CD4-positive, alpha-beta T cell treated with Interleukin-6 for 4 hours (primary cell): ENCODE measurements at places on chromosomes 7 and 10.

GRCh38 chr7:1725766-1726630, 55.9 kb downstream of the ELFN1 start:
- DNase-seq: no peak

- DNase-seq: no peak
Measured at GRCh38 chr7:34080513-34080912, 175.2 kb downstream of the BMPER start.

DNA sequence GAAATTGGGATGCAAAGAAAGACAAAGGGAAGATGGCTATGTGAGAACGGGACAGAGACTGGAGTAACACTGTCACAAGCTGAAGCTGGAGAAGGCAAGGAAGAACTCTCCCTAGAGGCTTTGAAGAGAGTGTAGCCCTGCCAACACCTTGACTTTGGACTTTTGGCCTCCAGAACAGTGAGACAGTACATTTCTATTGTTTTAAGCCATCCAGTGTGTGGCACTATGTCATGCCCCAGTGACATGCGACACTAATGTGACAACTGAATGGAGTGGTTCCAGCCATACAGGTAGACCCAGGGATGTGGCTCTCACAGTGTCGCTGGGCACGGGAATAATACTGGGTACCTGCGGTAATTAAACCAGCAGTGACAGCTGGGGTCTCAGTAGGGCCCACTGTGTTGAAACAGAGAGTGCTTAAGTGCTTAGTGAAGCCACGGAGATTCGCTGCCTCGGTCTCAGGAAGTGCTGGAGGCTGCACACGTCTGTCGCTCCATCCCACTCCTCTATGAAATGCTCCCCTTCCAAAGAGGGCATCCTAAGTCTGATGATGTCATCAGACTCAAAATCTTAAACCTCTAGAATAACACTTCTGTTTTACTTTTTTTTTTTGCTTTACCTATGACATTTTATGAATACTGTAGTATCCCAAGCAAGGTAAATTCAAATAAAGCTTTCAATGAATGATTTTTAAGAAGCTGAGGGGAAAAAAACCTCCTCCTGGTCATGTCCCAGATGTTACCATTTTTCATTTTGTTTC, 154.6 kb upstream of the RHEB start:
- no peak for DNase-seq

DNA sequence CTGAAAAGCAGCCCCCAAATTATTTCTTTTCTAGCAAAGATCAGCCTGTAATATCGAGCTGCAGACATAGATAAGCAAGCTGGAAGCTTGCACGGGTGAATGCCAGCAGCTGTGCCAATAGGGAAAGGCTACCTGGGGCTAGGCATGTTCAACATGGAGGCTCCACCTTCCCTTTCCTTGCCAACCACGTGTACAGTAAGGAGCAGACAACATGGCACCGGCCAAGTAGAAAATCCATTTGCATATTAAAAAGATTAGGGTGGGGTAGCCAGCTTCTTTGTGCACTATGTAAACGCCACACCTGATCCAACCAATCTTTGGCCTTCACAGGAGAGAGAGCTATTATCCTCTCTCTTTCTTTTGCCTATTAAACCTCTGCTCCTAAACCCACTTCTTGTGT, 56.7 kb upstream of the SEPHS1 start:
- DNase-seq: no peak

DNA sequence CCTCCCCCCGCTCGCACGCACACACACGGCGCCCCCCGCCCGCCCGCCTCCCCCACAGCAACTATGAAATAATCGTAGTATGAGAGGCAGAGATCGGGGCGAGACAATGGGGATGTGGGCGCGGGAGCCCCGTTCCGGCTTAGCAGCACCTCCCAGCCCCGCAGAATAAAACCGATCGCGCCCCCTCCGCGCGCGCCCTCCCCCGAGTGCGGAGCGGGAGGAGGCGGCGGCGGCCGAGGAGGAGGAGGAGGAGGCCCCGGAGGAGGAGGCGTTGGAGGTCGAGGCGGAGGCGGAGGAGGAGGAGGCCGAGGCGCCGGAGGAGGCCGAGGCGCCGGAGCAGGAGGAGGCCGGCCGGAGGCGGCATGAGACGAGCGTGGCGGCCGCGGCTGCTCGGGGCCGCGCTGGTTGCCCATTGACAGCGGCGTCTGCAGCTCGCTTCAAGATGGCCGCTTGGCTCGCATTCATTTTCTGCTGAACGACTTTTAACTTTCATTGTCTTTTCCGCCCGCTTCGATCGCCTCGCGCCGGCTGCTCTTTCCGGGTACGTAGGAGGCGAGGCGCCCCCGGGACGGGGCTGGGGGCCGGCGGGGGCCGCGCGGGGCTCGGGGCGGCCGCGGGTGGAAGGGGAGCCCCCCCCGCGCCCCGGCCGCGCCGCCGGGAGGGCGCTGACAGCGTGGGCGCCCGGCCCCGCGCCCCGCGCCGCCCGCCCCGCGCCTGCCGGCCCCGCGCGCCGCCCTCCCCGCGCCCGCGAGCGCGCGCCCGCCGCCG, 441 bp downstream of the BMI1 start:
- peak; percentile 74 for DNase-seq

DNA sequence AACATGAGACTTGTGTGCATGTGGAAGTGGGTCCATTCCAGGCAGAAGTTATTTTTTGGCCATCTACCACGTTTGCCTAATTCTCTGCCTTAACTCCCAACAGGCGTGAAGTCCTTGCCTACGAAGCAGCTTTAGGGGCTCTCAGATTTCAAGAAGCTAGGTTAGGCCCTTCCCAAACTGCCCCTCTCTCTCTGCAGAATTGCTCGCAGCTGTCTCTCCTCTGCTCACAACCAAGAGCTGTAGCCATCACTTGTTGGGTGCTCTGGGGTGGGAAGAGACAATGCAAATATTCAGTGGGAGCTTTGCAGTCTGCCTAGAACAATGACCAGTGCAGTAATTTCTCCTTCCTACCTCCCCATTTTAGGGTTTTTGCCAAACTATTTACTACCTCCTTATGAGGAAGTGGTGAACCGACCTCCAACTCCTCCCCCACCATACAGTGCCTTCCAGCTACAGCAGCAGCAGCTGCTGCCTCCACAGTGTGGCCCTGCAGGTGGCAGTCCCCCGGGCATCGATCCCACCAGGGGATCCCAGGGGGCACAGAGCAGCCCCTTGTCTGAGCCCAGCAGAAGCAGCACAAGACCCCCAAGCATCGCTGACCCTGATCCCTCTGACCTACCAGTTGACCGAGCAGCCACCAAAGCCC, 24.9 kb downstream of the CYP17A1 start:
- DNase-seq: no peak

GRCh38 chr7:1775389-1775788, 105.3 kb downstream of the ELFN1 start:
- DNase-seq: no peak

GRCh38 chr7:28152594-28152993, 28.0 kb downstream of the JAZF1 start:
- DNase-seq: no peak

GRCh38 chr7:31371621-31372020, 31.1 kb upstream of the NEUROD6 start:
- no peak for DNase-seq

DNA sequence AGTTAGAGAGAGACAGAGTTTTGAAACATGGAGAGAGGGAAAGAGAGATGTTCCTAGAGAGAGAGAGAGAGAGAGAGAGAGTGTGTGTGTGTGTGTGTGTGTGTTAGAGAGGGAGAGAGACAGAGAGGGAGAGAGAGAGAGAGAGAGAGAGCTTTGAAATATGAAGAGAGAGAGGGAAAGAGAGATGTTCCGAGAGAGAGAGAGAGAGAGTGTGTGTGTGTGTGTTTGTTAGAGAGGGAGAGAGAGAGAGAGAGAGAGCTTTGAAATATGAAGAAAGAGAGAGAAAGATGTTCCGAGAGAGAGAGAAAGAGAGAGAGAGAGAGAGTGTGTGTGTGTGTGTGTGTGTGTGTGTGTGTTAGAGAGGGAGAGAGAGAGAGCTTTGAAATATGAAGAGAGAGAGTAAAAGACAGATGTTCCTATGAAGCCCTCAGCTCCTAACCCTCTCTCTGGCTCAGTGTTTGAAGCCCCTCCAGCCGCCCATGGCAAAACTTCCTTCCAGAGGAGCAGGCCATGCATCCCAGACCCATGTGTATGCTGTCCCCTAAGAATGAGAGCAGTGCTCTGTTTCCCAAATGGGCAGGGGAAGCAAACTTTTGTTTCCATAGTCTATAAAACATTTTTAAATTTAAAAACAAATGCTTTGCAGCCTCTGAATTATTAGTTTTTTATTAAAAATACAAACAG, 130.9 kb downstream of the KCNMA1 start:
- no peak for DNase-seq

DNA sequence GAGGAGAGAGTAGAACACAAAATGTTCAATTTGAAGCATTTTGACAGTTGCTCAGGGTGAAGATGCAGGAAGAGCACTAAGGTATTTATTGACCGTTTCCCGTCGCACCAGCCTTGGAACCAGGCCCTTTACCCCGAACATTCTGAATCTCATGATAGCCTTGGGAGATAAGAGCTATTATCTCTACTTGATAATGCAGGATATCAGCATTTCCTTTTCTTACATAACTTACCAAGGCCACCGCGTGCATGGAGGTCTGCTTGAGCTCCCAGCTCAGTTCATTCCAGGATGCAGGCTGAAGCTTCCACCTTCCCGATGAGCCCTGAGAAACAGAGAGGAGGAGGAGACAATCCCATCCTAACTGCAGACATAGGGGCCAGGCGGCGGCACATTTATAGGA, 324.2 kb upstream of the COBL start:
- DNase-seq: no peak

- peak; percentile 84 for DNase-seq
Measured at GRCh38 chr10:68826764-68827591, at the start of gene STOX1. Gene STOX1 (plus strand): TSS chr10:68827531. CDS start chr10:68827624, 93 bp downstream.

DNA sequence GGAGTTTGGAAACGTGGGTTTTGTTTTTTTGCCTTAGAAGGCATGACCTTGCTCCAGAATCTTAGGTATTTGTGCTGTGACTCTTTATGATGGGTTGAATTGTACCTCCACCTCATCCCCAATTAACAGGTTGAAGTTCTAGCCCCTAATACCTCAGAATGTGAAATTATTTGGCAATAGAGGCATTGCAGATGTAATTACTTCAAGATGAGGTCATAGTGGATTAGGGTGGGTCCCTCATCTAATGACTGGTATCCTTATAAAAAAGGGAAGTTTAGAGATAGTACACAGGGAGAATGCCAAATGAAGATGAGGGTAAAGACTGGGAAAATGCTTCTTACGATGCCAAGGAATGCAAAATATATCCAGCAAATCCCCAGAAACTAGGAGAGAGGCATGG, 3.0 kb upstream of the FAM200A start:
- no peak for DNase-seq

GRCh38 chr10:2858452-2858851, 208.9 kb upstream of the PFKP start:
- no peak for DNase-seq

GRCh38 chr7:47570649-47571050, 11.3 kb downstream of the TNS3 start:
- DNase-seq: no peak

GRCh38 chr10:58608826-58609531, 96.3 kb downstream of the BICC1 start:
- no peak for DNase-seq

DNA sequence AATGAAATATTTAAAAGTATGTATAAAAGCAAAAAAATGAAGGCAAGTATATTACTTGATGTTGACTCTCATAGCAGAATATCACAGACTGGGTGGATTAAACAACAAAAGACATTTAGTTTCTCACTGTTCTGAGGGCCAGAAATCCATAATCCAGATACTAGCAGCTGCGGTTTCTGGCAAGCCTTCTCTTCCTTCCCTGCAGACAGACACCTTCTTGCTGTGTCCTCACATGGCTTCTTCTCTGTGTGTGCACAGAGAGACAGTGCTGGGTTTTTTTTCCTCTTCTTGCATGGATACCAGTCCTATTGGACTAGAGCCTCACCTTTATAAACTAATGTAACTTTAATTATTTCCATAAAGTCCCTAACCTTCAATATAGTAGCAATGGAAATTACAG, 127.9 kb upstream of the AKR1E2 start:
- no peak for DNase-seq

- DNase-seq: no peak
Measured at GRCh38 chr7:19920166-19920565, 146.7 kb upstream of the TMEM196 start.

DNA sequence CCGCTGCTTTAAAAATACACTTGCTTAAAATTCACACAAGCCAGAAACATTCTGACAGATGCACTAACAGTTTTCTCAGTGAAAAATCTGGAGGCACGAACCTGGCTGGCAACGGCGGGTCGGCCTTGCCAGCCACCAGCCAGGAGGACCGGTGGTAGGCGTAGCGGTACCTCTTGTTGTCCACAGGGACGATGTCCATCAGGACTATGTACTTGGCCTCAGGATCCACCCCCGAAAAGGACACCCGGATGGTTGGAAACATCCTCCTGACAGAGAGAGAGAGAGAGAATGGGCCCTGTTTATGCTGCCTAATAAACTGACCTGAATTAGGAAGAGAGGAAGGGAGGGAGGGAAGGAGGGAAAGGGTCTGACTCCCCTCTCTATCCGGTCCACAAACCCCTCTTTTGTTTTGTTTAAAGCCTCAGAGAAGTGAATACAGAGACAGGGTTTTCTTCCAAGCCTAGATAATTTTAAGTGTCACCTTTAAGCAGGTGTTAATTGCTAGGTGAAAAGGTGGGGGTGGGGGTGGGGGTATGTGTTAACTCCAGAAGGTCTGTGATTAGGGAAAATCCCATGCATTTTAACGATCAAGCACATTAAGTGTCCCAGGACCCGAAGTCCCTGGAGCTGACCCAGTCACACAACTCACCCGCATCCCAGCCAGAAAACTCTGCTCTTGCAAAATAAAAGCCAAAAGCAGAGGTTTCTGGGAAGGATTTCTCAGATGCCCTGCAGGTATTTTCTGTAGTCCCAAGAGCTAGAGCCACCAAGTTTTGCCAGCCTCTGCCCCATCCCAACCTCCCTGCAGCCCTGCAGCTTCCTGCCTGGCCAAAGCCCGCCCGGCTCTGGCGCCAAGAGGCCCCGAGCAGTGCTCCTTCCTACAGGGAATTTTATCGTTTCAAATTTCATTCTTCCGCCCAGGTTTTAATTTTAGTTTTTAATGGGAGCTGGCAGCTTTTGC, 5.0 kb downstream of the TBX20 start:
- DNase-seq: no peak

- peak; percentile 3 for DNase-seq
Measured at GRCh38 chr7:143884969-143885559, 16.9 kb downstream of the TCAF1 start.

DNA sequence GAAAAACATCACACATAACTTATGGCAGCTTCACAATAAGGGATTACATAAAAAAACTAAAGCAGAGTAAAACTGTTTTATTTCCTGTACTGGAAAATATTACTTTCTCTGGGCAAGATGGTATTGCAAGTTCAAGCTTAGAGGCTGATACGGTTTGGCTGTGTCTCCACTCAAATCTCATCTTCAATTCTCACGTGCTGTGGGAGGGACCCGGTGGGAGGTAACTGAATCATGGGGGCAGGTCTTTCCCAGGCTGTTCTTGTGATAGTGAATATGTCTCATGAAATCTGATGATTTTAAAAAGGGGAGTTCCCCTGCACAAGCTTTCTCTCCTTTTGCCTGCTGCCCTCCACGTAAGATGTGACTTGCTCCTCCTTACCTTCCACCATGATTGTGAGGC, 5.1 kb upstream of the LRRC27 start:
- DNase-seq: no peak
